Stimulated activated CD4-positive, alpha-beta T cell treated with anti-CD3 and anti-CD28 coated beads, Interleukin-4, amount 100 ng/mL, for 24 hours (primary cell): ENCODE measurements at places on chromosomes 12 and 14.

DNA sequence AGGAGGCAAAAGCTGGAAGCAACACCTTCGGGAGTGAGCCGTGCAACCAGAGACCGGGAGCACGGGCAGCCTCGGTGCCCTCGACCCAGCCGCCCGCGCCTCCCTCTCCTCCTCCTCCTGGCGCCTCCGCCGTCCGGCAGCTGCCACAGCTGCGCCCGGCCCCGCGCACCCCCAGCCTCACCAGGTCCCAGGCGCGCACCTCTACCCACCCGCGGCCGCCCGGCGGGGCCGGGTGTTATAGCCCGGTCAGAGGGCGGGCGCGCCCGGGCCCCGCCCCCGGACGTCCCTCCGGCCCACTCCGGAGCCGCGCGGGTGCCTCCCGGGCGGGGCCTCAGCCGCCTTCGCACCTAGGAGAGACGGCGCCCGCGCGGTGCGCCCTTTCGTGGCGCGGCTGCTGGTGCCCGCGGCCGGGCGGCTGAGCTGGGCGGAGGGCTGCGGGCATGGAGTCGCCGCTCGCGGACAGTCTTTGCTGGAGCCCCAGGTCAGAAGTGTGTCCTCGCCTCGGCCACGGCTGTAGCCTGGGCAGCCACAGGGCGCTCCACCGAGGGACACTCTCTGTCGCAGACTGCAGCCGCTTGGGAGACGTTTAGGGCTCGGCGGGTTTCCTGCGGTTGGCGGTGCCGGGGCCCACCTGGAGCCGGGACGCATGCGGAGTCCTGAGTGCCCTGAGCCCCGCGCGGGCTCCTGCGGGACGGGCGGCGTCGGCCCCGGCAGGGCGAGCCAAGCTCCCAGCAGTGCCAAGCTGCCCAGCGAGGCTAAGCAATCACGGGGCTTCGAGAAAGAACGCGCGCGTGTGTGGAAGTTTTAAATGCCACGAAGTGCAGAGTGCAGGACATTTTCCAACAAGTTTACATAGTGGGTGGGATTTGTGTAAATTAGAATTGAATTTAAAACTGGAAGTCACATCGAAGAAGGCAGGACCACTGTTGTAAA is at the start of gene CPM:
CPM (minus strand) TSS at position 211 of the 933 bp plus-strand sequence. CDS start 334 bp downstream, outside the sequence.
- peak; percentile 75 for DNase-seq

- no peak for DNase-seq
Measured at GRCh38 chr12:119176267-119177055, 2.3 kb upstream of the HSPB8 start.

DNA sequence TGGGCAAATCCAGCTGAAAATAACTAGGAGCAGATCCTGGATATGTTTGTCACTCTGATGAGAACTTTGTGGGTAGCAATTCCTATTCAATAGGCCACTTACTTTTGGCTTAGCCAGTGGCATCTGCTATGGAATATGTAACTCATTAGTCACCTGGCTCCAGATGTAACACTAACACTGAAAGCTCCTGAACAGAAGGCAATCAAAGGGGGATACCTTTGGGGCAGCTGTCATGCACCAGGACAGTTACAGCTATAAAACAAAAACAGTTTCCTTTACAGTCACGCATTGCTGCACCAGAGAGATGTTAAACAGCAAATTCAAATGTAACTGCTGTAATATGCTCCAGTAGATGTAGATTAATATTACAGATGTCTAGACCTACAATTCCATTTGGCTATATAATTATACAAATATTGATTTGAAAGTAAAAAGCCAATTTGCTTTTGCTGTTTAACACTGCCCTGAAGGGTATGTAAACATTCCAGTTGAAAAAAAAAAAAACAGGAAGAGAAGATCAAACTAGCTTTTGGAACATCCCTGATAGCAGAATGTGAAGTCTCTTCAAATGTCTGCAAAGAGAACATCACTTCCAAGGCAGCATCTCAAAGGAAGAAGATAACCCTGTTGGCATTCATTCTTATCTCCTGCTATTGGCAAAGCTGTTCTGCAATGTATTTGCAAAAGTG is 18.4 kb downstream of the RACGAP1 start:
- DNase-seq = no peak

GRCh38 chr12:67925077-67925476 is 64.2 kb upstream of the IFNG-AS1 start:
- DNase-seq = no peak

DNA sequence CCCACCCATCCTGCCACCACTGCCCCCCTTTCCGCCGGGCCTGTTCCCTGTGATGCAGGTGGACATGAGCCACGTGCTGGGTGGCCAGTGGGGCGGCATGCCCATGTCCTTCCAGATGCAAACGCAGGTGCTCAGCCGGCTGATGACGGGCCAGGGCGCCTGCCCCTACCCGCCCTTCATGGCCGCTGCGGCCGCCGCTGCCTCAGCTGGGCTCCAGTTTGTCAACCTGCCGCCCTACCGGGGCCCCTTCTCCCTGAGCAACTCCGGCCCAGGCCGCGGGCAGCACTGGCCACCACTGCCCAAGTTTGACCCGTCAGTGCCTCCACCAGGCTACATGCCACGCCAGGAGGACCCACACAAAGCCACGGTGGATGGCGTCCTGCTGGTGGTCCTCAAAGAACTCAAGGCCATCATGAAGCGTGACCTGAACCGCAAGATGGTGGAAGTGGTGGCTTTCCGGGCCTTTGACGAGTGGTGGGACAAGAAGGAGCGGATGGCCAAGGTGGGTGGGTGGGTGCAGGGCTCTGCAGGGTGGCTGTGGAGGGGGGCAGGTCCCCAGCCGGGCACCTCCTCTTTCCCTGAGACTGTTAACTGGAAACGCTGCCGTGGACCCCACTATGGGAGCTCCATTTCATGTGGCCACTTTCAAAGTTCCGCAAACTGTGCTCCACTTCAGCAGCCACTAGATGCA is 10.8 kb downstream of the SETD1B start:
- DNase-seq = no peak

- DNase-seq = no peak
Measured at GRCh38 chr12:9910716-9911421, 21.3 kb downstream of the CLEC2A start.

GRCh38 chr12:114473018-114473417 is 67.1 kb upstream of the TBX5 start:
- DNase-seq = no peak

DNA sequence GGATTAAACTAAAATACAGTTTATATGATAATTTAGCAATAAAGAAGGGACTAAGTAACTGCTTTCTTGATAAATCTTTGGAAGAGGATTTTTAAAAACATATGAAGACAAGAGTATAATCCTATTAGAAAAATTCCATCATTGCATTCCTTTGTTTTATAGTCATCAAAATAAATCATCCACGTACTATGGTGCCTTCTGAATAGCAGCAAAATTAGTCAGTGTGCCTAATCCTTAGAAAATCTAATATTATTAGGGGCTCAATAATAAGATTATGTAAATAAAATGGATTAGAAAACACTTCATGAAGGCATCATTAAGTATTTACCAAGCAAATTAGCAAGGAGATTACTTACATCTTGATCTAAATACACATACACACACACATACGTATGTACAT is 102.1 kb downstream of the KCNH5 start:
- DNase-seq = no peak

DNA sequence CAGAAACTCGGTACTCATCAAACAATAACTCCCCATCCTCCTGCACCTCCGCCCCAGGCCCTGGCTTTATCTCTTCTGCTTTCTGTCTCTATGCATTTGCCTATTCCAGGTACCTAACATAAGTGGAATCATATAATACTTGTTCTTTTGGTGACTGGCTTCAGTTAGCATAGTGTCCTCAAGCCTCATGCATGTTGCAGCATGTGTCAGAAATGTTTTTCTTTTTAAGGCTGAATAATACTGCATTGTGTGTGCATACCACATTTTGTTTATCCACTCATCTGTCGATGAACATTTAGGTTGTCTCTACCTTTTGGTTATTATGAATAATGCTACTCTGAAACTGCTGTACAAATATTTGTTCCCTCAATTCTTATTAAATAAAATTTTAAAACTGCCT is 117.1 kb downstream of the KICS2 start:
- DNase-seq = no peak

- no peak for DNase-seq
Measured at GRCh38 chr14:100712490-100712889, 14.2 kb upstream of the DLK1 start.

DNA sequence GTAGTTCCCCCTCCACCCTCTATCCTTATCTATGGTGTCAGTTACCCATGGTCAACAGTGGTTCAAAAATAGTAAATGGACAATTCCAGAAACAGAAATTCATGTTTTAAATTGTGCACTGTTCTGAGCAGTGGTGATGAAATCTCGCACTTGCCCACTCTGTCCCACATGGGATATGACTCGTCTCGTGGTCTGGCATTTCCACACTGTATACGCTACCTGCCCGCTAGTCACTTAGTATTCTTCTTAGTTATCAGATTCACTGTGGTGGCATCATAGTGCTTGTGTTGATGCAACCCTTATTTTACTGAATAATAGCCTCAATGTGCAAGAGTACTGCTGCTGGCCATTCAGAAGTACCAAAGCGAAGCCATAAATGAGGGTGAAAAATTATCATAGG is 507.0 kb downstream of the SNAPC1 start:
- DNase-seq = no peak

DNA sequence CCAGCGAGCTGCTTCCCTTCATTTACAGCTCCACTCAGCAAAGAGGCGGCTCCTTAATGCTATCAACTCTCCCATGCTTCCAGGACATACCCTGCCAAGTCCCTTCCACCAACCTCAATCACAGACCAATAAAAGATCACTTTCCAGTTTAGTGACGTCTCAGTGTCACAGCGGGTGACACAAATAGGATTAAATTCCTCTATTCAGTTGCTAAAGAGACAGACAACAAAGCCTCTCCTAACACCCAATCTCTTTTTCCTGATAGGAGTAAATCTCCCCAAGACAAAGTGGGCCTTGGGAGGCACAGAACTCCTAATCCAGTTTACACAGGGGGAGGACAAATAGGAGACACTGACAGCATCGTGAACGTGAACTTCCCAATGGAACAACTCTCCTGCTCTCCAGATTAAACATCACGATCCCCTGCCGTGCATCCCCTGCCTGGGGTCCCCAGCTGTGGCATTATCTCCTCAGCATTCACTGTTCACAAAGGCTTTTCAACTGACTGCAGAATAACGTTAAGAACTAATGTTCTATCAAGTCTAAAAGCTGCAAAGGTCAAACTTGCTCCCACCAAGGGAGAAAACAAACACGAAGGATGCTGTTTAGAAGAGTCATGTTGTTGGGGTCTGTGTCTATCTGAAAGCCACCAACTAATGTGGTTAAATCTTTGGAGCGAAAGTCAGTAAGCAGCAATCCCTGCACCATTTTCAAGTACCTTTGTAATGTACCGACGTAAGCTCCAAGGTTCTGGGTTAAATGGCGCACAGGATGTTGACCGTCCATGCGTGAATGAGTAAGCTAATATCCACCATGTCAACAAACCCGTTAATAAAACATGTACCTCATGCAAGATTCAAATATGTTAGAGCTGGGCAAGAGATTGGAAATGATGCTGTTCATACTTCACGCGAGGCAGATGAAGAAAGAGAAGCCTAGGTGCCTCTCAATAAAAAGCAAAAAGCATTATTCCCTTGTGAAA is 31.5 kb downstream of the TMEM132D start:
- no peak for DNase-seq

- no peak for DNase-seq
Measured at GRCh38 chr12:4307593-4308333, 13.2 kb upstream of the TIGAR start.

- DNase-seq = no peak
Measured at GRCh38 chr14:73851000-73851399, 631 bp upstream of the PTGR2 start.

GRCh38 chr12:67475725-67476124 is 172.8 kb upstream of the DYRK2 start:
- DNase-seq = no peak

DNA sequence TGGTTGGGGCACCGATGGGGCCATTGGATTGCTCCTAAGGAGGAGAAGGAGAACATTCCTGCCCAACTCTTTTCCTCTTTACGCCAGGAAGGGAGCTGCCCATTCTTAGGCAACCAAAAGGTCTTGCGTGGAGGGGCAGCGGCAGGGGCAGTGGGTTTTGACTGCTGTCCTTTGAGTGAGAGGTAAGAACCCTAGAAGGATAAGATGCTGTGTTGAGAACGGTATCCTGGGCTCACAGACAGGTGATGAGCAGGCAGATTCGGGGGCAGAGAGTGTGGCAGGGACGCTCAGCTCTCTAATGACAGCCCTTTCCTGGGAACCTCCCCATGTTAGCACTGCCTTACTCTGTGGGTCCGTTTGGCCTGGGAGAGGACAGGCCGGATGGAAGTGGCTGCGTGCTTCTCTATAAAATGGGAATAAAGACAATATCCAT is 13.2 kb downstream of the LRTM2 start:
- DNase-seq = no peak

DNA sequence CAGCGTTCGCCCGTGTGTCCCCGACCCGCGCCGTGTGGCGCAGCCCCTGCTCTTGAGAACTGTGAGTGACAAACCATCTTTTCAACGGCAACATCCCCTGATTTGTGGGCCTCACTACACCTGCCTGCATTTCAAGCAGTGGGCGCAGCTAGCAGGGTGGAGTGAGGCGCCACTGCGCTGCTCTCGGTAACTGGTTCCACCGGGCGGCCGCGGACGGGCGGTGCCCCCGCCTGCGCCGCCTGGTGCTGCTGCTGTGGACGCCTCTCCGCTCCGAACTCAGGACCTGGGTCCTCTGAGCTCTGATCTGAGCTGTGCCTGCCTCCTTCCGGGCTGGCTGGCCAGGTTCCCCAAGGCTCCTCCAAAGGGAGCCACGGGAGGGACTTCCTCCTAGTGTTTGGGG is 5.9 kb upstream of the DEGS2 start:
- no peak for DNase-seq

DNA sequence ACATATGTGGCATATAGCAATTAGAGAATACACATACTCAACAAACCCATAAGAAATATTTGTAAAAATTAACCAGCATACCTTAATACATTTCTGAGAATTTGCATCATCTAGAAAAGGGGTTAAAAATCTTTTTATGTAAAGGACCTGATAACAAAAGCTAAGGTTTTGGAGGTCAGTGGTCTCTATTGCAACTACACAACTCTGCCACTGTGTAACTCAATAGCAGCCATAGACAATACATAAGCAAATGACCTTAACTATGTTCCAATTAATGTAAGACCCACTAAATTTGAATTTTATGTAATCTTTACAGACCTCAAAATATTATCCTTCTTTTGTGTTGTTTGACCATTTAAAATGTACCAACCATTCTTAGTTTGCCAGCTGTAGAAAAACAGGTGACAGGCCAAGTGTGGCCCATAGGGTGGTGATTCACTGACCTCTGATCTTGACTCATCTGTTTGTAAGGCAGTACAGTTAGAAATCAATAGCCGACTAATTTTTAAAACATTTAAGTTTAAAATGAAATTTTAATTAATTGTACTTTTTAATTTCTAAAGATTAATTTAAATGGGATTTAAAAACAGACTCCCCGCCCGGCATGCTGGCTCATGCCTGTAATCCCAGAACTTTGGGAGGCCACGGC is 7.4 kb upstream of the EPS8 start:
- DNase-seq = no peak
